ENCODE measurements at places on chromosomes 11 and 22.

DNA sequence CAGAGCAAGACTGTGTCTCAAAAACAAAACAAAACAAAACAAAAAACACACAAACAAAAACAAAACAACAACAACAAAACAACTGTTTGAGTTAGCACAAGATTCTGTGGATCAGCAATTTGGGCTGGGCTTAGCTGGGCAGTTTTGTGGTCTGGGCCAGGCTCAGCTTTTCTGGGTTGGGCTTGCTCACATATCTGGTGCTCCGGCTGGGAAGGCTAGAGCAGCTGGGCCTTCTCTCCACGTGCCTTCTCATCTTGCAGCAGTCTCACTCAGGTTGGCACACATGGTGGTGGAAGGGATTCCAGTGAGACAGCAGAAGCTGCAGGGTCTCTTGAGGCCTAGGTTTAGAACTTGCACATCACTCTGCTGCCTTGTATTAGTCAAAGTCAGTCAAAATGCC is 35.7 kb downstream of the EIF3F start:
- no peak for DNase-seq

- DNase-seq: no peak
These were observed 33.4 kb downstream of the REXO2 start for GRCh38 chr11:114472661-114473060.

- no peak for DNase-seq
These were observed 95.4 kb downstream of the TIMP3 start for GRCh38 chr22:32896891-32897290.

- DNase-seq: no peak
These were observed 32.5 kb downstream of the NOX4 start for GRCh38 chr11:89458716-89459115.

DNA sequence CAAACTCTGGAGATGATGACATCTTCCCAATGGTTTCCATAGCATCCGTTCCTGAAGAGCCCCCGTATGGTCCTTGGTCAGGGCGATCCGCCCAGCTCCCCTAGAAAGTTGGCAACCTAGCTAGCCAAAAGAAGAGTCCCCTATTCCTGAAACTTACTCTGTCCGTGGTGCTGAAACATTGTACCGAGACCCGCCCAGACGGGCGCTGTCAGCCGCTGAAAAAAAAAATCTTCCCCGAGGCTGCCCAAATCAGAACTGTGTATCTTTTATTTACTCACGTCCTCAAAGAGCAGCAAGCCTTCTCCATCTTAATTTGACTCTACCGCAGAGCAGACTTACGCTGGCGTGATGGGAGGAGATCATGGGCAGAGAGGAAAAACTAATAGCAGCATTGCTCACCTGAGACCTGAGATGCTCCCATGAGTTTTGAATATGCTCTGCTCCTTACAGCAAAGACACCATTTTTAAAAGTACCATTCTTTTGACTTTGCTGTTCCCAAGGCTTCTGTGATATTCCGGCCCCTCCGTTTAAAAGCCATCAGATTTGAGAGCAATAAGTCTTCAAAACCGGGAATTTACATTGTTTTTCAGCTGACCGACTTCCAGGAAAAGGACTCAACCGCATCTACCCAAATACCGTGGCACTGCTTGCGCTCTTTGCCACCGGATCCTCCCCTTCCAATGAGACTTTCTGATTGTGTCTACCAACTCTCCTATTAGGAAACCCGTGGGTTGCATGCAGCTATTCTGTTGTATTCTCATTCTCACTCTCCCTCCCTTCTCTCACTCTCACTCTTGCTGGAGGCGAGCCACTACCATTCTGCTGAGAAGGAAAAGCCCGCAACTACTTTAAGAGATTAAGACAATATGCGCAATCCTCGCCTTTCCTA is at the start of gene SLC17A6:
Gene SLC17A6 (plus strand): TSS at position 786 of the 890 bp plus-strand sequence. CDS start 153 bp downstream, outside the sequence.
- no peak for DNase-seq

DNA sequence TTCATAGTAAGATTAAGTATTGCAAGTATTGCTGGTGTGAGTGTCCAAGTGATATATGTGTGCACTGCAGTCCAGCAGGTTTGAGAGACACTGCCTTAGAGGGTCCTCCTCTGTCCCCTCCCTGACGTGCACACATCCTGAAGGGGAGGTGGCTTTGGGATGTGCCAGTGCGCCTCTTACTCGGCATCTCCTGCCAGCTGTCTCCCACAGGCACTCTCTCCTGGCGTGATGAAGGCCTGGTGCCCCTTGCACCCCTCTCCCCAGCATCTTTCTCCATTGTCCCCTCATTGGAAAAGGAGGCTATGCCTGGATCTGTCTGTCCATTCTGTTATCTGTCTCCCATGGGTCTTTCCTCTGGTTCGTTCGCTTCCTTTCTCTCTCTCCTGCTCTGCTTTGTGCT is 24.2 kb downstream of the GTPBP1 start:
- DNase-seq: no peak

- no peak for DNase-seq
These were observed 55.8 kb downstream of the IRAG1 start for GRCh38 chr11:10637731-10638151.

- DNase-seq: no peak
These were observed 25.0 kb downstream of the CYB5R2 start for GRCh38 chr11:7648264-7648663.

Data from heart right ventricle (tissue), 16 donors.